ENCODE measurements at places on chromosomes 3 and 15.

DNA sequence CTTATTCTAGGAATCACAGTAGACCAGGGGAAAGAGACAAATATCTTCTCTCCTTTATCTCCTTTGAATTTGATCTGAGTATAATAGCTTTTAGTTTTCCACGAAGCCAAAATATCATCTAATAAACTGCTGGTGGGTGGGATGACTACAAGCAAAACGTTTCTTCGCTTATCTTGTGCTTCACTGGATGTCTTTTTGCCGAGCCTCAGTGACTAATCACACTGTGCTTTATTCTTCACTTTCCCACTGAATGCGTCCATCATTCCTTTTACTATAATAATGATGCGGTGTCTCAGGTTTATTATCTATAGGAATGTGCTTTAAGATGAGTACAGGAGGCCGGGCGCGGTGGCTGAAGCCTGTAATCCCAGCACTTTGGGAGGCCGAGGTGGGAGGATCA is 32.5 kb downstream of the CEP152 start:
- no peak overlapping the region for H3K27ac ChIP-seq
- no peak overlapping the region for H3K4me3 ChIP-seq
- no peaks in the 10 kb centered on the region for H3K27me3 ChIP-seq
- H3K4me1 ChIP-seq, result no peaks in the 10 kb centered on the region

- H3K27ac ChIP-seq, result no peak overlapping the region
- H3K4me3 ChIP-seq, result no peak overlapping the region
- H3K4me1 ChIP-seq, result no peaks in the 10 kb centered on the region
Measured at GRCh38 chr3:115286529-115287197, 139.6 kb upstream of the ZBTB20 start.

GRCh38 chr15:41545218-41545617 is 1.2 kb upstream of the RPAP1 start:
- no peaks in the 10 kb centered on the region for H3K27me3 ChIP-seq
- H3K4me1 ChIP-seq, result peaks cover 12% of the 10 kb centered on the region
- DNase-seq, result no peak
- H3K27ac ChIP-seq, result no peak overlapping the region

GRCh38 chr3:117846238-117846637 is 1136.7 kb downstream of the TUSC7 start:
- H3K27ac ChIP-seq, result no peak overlapping the region
- no peak for DNase-seq
- no peaks in the 10 kb centered on the region for H3K36me3 ChIP-seq
- no peak overlapping the region for H3K4me3 ChIP-seq

DNA sequence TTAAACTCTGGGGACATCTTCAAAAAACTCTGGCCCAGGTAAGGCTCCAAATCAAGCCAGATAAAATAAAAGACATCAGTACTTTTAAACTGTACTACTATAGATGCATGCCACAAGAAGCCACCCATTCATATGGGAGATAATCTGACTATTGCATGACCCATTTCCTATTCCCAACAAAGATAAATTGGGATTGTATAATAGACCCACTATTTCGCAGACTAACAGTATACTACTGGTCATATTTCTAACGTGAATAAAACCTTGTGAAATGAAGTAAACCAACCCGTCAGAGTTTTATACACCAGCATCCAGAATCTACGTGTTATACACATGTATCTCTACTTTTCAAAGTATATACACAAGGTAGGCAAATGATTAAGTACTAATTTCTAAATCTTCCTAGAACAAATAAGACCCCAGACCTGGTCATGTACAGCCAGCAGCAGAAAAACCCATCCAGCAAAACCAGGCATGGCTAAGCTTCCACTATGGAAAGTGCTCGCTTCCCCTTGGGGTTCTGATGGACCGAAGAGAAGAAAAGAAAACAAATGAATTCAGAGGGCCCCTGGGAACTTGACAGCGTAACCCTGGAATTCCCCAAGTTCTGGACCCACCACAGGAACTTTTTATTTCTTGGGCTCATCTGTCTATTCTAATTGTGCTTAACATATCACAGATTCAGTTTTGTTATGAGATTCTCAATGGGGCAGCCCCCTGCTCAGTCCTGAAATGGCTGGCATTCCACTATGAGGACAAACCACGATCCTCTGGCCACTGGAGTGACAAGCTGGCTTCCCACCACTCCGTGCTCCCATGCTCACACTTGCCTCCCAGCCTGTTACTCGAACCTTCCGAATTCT is 69.1 kb downstream of the MB21D2 start:
- no peak overlapping the region for H3K27ac ChIP-seq
- no peak for DNase-seq
- no peaks in the 10 kb centered on the region for H3K4me1 ChIP-seq
- H3K27me3 ChIP-seq, result no peaks in the 10 kb centered on the region

- H3K4me3 ChIP-seq, result peak within 1 kb of the TSS; percentile 44
- peak within 1 kb of the TSS; percentile 84 for H3K27ac ChIP-seq
- H3K4me1 ChIP-seq, result peaks cover 45% of the 10 kb centered on the region
- H3K36me3 ChIP-seq, result no peaks in the 10 kb centered on the region
- DNase-seq, result no peak
Measured at GRCh38 chr3:151384741-151385174, at the start of gene P2RY12. Gene P2RY12, minus strand, starts transcription at chr3:151384753. Its CDS starts 45,908 bp downstream, at chr3:151338845.

GRCh38 chr3:125220183-125220582 is 7.6 kb upstream of the SLC12A8 start:
- H3K27me3 ChIP-seq, result no peaks in the 10 kb centered on the region
- DNase-seq, result no peak
- no peak overlapping the region for H3K4me3 ChIP-seq
- H3K4me1 ChIP-seq, result no peaks in the 10 kb centered on the region
- H3K36me3 ChIP-seq, result no peaks in the 10 kb centered on the region

DNA sequence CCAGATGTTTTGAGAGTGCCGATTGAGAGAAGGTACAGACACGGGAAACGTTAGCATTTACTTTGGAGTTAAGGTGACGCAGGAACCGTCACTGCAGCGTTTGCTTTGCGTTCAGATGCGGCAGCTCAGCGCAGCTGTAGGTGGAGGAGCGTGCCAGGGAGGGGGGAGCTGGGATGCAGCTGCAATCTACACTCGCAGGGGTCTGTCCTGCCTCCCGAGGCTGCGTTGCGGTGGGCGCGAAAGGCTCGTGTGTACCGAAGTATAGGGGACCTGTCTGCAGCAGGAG is 425 bp upstream of the FYTTD1 start:
- no peaks in the 10 kb centered on the region for H3K27me3 ChIP-seq
- peak; percentile 26 for DNase-seq
- peak overlapping the region; percentile 93 for H3K27ac ChIP-seq
- H3K36me3 ChIP-seq, result no peaks in the 10 kb centered on the region
- peak overlapping the region; percentile 96 for H3K4me3 ChIP-seq

DNA sequence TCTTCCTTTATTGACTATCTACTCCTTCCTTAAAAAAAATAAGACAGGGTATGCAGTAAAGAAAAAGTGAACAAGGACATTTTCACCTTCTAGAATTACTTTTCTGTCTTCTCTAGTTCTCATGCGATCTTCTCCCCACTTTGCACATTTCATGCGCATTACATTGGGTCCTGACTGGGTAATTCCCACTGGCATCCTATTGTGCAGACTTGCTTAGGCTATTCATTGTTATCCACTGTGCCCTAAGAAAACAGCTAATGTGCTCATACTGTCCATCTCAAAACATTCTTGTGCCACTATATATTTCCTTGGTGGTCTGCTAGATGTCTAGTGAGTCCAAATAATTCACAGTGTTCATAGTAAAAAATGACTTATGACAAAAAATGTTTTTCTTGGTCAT is 447.4 kb upstream of the ROBO1 start:
- H3K4me3 ChIP-seq, result no peak overlapping the region
- no peaks in the 10 kb centered on the region for H3K27me3 ChIP-seq
- H3K4me1 ChIP-seq, result no peaks in the 10 kb centered on the region
- H3K36me3 ChIP-seq, result no peaks in the 10 kb centered on the region

DNA sequence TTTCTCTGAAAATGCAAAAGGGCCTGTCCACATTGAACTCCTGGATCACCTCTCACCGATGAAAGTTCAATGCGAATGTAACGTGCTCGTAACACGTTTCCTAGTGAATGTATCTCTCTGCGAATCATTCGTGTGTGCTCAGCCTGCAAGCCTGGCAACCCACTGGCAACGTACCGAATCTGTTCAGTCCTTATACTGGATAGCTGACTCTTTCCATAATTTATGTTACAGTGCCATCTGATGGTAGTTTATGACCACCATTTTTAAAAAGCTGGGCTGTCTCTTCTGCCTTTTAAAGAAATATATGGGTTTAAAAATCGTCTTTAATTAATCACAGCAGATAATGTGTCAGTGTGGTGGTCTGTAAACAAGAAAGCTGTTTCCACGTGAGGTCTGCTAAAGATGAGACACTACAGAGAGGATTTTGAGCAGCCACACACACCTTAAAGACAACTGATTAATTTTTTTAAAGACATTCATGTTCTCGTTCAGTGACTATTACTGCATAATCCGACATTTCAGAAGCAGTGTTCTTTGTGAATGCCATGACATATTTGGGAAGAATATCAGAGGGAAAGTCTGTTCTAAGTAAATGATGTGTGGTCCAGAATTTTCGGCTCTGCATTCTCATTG is 69.4 kb upstream of the FOXP1 start:
- no peaks in the 10 kb centered on the region for H3K27me3 ChIP-seq
- peaks cover 12% of the 10 kb centered on the region for H3K4me1 ChIP-seq
- no peaks in the 10 kb centered on the region for H3K36me3 ChIP-seq
- no peak for DNase-seq

DNA sequence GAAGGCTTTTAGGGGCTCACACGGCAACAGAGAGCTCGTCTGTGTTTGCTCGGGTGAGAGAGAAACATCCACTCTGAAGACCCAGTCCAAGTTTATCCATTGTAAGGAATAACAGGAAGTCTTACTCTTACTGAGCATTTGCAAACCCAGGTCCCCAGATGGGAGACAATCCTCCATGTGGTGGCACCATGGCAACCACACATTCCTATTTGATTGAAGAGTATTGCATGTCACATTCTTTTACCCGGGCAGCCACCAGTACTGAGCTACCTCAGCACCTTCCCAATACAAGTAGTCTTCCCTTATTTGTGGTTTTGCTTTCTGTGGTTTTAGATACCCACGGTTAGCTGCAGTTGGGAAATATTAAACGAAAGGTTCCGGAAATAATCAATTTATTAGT is 302.9 kb upstream of the RASGRP1 start:
- no peak for DNase-seq
- H3K27ac ChIP-seq, result peak overlapping the region; percentile 76
- H3K4me3 ChIP-seq, result no peak overlapping the region
- H3K36me3 ChIP-seq, result no peaks in the 10 kb centered on the region
- H3K27me3 ChIP-seq, result no peaks in the 10 kb centered on the region

DNA sequence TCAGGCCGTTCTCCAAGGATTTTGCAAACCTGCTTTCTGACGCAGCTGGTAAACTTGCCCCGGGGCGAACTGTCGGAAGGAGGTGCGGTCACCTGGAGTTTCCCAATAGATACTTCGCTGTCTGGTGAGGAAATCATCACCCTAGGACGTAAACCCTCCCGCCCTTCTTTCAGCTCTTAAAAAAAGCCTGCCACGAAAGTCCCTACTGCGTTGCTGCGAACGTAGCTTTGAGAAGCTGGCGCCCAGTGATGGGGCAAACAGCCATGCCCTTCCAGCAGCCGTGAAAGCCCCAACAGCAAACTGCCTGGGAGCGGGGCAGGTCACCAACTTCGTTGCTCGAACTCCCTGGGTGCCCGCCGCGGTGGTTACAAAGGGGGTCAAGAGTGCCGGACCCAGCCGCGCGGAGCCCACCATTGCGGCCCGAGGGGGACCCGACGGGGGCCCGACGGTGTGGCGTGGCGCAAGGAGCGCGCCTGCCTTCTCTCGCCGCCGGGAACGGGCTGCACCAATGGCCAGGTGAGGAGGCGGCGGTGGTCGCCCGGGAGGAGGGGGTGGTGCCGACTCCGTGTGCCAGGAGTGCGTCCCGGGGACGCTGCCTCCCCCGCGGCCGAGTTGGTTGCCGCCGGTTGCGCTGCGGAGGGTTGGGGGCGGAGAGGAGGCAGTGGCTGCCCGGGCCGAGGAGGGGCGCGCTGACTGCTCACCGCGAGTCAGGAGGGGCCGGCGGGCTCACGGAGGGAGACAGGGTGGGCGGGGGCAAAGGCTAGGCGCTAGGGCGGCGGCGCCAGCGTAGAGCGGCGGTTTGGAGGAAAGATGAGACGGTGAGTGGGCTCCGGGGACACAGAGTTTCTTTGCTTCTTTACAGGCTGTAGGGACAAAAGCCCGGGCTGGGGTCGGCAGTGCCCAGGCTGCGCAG is at the start of gene PHLDB2:
PHLDB2 (plus strand) TSS at position 205 of the 913 bp plus-strand sequence. CDS start 24,813 bp downstream, outside the sequence.
- no peaks in the 10 kb centered on the region for H3K36me3 ChIP-seq
- peaks cover 20% of the 10 kb centered on the region for H3K4me1 ChIP-seq
- H3K27ac ChIP-seq, result peak within 1 kb of the TSS; percentile 89
- peak within 1 kb of the TSS; percentile 69 for H3K4me3 ChIP-seq

GRCh38 chr15:26224266-26224665 is 361.1 kb upstream of the ATP10A start:
- no peaks in the 10 kb centered on the region for H3K36me3 ChIP-seq
- H3K27ac ChIP-seq, result no peak overlapping the region
- no peaks in the 10 kb centered on the region for H3K27me3 ChIP-seq
- no peaks in the 10 kb centered on the region for H3K4me1 ChIP-seq
- no peak overlapping the region for H3K4me3 ChIP-seq
- no peak for DNase-seq

GRCh38 chr3:6132684-6133432 is 728.1 kb upstream of the GRM7 start:
- no peaks in the 10 kb centered on the region for H3K27me3 ChIP-seq
- H3K4me1 ChIP-seq, result no peaks in the 10 kb centered on the region
- no peak overlapping the region for H3K27ac ChIP-seq
- no peak overlapping the region for H3K4me3 ChIP-seq
- no peaks in the 10 kb centered on the region for H3K36me3 ChIP-seq

- H3K4me1 ChIP-seq, result no peaks in the 10 kb centered on the region
- H3K36me3 ChIP-seq, result no peaks in the 10 kb centered on the region
- no peak overlapping the region for H3K27ac ChIP-seq
Measured at GRCh38 chr3:10522646-10523303, 17.4 kb upstream of the ATP2B2 start.

GRCh38 chr3:53200501-53201498 is 39.8 kb downstream of the PRKCD start:
- peaks cover 5% of the 10 kb centered on the region for H3K4me1 ChIP-seq
- no peak overlapping the region for H3K27ac ChIP-seq
- no peak for DNase-seq
- no peaks in the 10 kb centered on the region for H3K27me3 ChIP-seq
- H3K4me3 ChIP-seq, result no peak overlapping the region
- no peaks in the 10 kb centered on the region for H3K36me3 ChIP-seq

DNA sequence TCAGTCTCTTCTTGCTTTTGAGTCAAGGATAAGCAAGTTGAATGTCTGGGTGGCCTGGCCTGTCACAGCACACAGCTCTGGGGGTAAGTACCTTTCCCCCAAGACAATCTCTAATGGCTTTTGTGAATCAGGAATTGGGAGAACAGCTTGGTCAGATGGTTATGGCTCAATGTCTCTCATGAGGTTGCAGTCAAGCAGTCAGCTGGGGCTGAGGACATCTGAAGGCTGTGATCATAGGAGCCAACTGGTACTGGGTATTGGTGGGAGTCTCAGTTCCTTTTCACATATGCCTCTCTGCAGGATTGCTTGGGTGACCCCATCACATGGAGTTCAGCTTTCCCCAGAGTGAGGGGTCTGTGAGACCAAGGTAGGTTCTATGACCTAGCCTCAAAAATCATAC is 33.0 kb upstream of the TMEM158 start:
- H3K27ac ChIP-seq, result no peak overlapping the region
- no peaks in the 10 kb centered on the region for H3K27me3 ChIP-seq
- H3K4me3 ChIP-seq, result no peak overlapping the region
- no peaks in the 10 kb centered on the region for H3K4me1 ChIP-seq
- H3K36me3 ChIP-seq, result no peaks in the 10 kb centered on the region

All from tibial nerve (tissue), 4 donors.